AG08395 (cell line): ENCODE measurements at places on chromosomes 1 and 21.
A peak's percentile ranks its signal among the peaks of the same experiment; 100 is the strongest.

- DNase-seq, result no peak
Measured at GRCh38 chr1:200107004-200107470, 79.5 kb downstream of the NR5A2 start.

GRCh38 chr1:30779294-30780071 lies 21.9 kb upstream of the LAPTM5 start:
- peak; percentile 81 for DNase-seq

GRCh38 chr1:52054496-52055065 lies 410 bp downstream of the TXNDC12 start:
- no peak for DNase-seq

- DNase-seq, result no peak
Measured at GRCh38 chr21:14630556-14631069, 84.5 kb upstream of the SAMSN1 start.

- no peak for DNase-seq
Measured at GRCh38 chr1:8352886-8353785, 35.2 kb downstream of the SLC45A1 start.

DNA sequence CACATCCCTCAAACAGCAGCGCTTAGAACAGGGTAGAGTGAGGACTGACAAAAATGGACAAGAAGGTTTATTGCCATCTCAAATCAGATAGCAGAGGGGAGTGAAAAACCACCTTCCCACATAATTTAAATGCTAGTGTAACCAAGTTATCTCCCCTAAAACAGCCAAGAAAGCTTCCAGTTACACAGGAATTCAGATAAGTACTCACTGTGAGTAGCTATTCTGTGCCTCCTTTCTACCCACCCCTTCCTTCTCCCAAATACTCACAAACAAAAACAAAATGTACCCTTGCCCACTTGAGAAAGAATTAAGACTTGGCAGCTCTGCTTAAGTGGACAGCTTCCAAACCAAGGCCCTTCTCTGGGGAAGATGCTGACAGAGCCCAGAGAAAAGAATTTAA lies 9.1 kb downstream of the OTUD7B start:
- no peak for DNase-seq

DNA sequence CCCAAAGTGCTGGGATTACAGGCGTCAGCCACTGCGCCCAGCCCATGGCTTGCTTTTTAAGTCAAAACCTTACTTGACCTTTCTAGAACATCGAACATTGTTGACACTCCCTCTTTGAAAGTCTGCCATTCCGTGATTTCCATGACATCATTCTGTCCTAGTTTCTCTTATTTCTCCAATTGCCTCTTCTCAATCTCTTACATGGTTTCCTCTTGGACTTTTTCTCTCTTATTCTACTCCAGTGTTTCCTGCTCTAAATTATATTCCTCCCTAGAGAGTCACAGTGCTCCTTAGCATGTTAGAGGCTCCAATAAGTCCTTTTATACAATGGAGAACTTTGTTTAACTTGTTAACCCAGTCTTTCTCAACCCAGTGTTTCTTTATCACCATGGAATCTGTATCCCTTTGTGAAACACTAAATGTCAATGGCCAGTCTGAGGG lies 25.5 kb downstream of the JAM2 start:
- no peak for DNase-seq

GRCh38 chr1:167499664-167500101 lies 18.6 kb downstream of the CD247 start:
- DNase-seq, result no peak

- no peak for DNase-seq
Measured at GRCh38 chr21:45281411-45282282, 6.0 kb downstream of the POFUT2 start.

DNA sequence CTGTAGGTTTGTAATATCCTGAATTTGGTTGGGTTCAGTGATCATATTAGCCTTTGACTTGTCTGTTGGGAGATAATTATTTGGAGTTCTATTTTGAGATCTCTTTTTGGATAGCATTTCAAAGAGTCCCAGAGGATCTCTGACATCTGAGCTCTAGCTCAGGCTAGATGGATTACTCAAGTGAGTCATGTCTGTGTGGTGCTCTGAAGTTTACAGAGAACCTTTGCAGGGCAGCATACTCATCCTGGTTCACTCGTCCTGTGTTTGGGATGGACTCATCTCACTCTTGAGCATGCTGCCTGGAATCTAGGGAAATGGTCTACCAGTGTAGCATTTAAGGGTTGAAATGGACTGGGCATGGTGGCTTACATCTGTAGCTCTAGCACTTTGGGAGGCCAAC lies 29.4 kb upstream of the BMP8A start:
- peak; percentile 26 for DNase-seq

DNA sequence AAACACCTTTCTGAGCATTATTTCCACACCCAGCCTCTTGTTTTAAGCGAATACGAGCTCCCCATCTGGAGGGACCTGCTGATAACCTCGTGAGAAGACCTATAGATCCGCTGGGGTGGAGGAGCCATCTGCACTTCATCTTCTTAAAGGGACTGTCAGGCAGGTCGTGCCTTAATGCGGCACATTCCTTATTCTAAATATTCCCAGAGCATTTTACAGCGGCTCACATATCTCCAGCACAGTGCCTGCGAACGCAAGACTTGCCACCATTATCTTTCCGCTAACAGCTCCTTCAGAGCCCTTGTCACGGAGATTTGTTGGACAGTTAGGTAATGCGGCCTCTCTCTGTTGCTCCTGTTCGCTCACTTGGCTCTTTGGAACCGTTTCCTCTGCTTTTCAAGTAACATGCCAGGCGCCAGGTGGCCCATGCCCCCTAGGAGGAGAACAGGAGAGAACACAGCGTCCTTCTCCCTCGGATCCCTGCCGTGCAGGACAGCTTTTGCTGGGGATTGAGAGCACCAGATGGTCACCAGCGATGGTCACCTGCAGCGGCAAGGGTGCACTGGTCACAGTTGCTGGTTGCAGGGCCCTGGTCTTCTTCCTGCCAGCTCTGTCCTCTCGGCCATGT lies 162.4 kb downstream of the PGBD5 start:
- no peak for DNase-seq

DNA sequence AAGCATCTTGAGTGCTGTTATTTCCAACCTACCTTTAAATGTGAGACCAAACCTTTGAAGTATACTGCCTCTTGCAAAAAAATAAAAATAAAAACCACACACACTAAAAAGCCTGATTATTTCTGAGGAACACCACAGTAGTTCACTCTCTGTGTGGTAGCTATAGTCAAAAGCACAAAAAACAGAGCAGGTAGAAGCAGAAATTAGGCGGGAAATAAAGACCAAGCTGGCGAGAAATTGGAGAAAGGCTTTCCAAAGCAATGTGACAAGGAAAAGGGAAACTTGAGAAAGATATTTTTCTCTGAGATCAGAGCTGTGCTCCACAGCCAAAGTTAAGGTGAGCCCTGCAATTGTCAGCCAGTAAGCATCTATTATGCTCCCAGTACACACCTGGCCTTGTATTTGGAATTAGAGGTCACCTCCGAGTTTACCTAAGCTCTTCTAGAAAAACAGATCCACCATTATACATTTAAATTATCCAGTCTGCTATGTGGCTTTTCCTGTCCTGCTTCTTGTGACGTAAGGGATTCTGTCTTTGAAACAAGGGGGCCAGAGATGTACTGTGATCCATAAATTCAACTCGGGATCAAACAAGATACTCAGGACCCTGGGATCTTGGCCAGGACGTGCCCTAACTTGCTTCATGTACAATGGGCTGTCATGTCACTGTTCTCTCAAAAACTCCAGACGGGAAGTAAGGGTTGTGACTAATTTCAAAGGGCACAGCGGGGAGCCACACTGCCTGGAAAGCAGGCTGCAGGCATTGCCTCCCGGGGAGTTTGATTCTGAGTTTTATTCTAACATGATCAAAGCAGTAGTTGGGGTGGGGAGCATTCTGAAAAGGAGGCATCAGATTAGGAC lies 39.8 kb upstream of the RAB4A start:
- no peak for DNase-seq

- DNase-seq, result no peak
Measured at GRCh38 chr1:189220750-189221149, 1256.9 kb downstream of the BRINP3 start.

GRCh38 chr1:212497553-212497952 lies 64.8 kb downstream of the NENF start:
- no peak for DNase-seq

DNA sequence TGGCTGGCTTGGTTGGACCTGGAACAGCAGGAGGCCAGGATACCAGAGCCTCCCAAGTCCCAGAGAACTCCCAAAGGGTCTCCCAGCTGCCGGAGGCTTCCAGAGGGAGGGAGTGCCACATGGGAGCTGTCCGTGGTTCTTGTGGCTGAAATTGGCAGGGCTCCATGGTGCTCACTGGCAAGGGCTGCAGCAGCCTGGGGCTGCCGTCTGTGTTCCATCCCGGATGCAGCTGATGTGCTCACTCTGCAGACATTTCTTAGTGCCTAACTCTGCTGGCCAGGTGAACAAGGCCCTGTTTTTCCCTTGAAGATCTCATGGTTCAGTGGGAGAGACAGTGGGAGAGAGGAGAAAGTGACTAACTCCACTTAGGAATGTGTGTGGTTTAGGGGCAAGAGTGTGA lies 261.1 kb downstream of the CAMTA1 start:
- DNase-seq, result peak; percentile 66
